ENCODE measurements at places on chromosomes 3 and 15. TPM values are rescaled to one million over a fixed set of nuclear protein-coding genes. Genes with fewer than 3 reads are reported as not detected.

The THAP10 gene
- polyA plus RNA-seq, result 11.3 TPM

The GPR62 gene
- 0.30 TPM for polyA plus RNA-seq

The TUBGCP4 gene
- 24.2 TPM for polyA plus RNA-seq

The GHSR gene
- polyA plus RNA-seq, result not detected
